Mesenchymal stem cell (in vitro differentiated cells and primary cell): ENCODE measurements at places on chromosomes 12 and 14.

GRCh38 chr14:95998656-95999055 lies 40.5 kb upstream of the C14orf132 start:
- DNase-seq, result peak; percentile 45

DNA sequence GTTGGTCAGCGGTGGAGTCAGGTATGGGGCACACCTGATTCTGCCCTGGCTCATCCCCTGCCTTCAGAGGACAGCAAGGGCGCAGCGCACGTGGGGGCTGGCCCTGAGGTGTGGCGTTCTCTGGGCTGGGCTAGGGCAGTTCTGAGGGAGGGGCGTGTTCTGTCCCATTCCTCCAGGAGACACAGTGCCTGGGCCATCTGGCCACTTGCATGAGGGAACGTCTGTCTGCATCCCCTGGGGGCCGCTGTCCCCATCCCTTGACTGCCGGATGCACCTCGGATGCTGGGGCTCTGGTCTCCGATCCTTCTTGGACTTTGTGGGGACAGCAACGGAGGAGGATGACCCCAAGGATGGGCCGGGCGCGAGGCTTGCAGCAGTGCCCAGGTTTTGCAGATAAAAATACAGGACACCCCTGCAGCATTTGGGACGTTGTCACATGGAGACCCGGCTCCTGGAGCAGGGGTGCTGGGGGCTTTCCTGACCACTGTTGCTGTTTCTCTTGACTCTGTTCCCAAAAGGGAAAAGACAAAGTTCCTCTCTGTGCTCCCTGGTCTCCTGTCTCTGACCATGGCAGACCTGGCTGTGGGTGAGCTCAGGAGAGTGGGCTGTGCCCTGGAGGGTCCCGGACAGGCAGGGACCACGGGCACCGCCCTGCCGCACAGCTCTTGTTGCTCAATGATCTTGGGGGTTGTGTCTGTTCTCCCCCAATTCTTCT lies 6.9 kb downstream of the MTA1 start:
- DNase-seq, result no peak

GRCh38 chr14:32727832-32728231 lies 210.8 kb upstream of the NPAS3 start:
- DNase-seq, result no peak

GRCh38 chr12:99920353-99920960 lies 64.3 kb downstream of the ANKS1B start:
- DNase-seq, result no peak

DNA sequence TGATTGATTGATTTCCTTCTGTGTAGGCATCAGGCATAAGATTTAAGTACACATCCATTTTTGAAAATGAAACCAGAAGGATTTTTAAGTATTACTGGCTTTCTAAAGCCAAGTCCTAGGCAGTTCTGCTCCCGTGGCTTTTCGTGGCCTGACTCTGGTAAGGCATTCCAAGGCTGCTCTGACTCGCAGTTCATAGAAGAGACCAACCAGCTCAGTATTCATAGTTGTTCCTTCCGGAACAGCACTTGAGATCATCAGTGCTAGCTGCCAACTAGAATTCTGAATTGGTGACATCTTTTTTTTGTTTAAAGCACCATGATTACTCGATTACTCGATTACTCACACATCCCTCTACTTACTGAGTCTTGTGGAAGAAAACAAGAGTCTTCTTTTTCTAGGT lies 25.9 kb downstream of the SUDS3 start:
- DNase-seq, result peak; percentile 60

DNA sequence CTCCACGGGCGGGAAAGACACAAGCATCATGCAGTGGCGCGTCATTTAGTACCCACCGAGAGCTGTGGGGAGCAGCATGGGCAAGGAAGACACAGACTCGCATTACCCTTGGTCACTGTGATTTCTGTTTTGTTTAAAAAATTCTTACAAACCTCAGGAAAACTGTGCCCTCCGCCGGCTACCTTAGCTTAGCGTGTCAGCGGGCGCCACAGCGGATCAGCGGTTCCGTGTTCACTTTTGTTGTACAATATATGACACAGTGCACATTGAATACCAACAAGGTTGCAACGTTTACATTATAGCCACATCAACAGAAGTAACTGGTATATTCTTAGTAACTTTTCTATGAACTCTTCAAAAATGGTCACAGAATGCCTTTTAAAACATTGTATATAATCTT lies 125.2 kb upstream of the EVL start:
- DNase-seq, result no peak

GRCh38 chr12:96824074-96824837 lies 82.8 kb upstream of the NEDD1 start:
- no peak for DNase-seq

- peak; percentile 29 for DNase-seq
These were observed 4.8 kb downstream of the CD163 start for GRCh38 chr12:7498809-7499208.

GRCh38 chr12:120237360-120238171 lies 28.0 kb downstream of the PXN start:
- peak; percentile 73 for DNase-seq

- DNase-seq, result no peak
These were observed 65.4 kb downstream of the ATXN7L3B start for GRCh38 chr12:74602881-74603672.

DNA sequence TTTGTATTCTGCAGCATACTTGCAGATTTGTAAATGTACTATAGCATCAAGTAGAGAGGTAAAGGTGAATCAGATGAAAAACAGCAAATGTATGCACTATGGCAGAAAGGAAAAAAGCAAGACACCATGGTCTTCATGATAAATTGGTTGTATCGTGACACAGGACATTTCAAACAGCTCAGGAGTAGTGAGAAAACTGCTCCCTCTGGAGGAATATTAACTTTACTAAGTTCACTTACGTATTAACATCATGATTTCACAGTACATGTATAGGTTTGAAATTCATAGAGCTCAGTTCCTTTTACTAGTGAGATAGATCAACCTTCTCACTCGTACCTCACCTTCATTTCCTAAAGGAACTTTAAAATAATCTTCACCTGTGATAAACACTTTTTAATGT lies 6.5 kb downstream of the MBIP start:
- DNase-seq, result no peak

- DNase-seq, result no peak
These were observed 199.7 kb upstream of the HMGA2 start for GRCh38 chr12:65624554-65625086.

- no peak for DNase-seq
These were observed 493 bp downstream of the NUMB start for GRCh38 chr14:73457924-73458182.

GRCh38 chr12:48542300-48542928 lies 17.0 kb downstream of the OR8S1 start:
- DNase-seq, result peak; percentile 19

DNA sequence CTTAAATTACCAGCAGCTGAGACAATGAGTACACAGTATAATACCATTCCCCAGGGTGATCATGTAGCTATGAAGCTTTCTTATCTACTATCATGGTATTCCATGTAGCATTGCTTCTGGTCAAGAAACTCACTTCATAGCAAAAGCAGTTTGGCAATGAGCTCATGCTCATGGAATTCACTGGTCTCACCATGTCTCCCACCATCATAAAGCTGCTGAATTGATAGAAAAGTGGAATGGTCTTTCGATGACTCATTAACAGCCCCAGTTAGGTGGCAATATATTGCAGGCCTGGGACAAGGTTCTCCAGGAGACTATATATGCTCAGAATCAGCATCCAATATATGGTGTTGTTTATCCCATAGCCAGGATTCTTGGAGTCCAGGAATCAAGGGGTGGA lies 553.7 kb downstream of the FOXG1 start:
- DNase-seq, result peak; percentile 10

DNA sequence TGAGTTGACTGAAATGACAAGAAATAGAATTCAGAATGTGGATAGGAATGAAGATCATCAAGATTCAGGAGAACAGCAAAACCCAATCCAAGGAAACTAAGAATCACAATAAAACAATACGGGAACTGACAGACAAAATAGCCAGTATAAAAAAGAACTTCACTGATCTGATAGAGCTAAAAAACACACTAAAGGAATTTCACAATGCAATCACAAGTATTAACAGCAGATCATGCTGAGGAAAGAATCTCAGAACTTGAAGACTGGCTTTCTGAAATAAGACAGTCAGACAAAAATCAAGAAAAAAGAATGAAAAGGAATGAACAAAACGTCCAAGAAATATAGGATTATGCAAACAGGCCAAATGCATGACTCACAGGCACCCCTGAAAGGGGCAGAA lies 15.3 kb upstream of the OR5AU1 start:
- DNase-seq, result no peak

- no peak for DNase-seq
These were observed 140.4 kb downstream of the EFCAB11 start for GRCh38 chr14:89814126-89814525.

- DNase-seq, result no peak
These were observed 32.0 kb downstream of the PSEN1 start for GRCh38 chr14:73168274-73168673.

DNA sequence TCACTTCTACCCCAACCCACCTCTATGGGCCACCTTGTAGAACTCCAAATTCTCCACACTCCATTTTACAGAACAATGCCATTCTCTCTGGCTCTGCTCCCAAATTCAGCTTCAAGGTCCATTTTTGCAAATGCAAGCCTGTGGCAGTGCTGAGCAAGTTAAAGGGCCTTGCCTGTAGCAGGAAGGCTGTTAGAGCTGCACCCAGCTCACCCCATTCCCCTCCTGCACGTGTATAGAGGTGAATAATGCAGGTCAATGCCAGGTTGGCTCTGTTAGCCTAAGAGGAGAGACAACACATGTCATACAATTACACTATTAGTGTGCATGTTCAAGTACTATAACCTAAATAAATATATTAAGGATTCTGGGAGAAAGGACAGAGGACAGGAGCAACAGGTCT lies 120.4 kb downstream of the TBX5 start:
- DNase-seq, result no peak

GRCh38 chr12:11815397-11815796 lies 165.9 kb downstream of the ETV6 start:
- DNase-seq, result no peak

GRCh38 chr14:72847721-72848120 lies 46.2 kb downstream of the DPF3 start:
- DNase-seq, result no peak
